Activated T-cell treated with anti-CD3 and anti-CD28 coated beads for 48 hours (primary cell): ENCODE measurements at places on chromosomes 16 and 17.

- no peak for DNase-seq
Measured at GRCh38 chr17:12759090-12759489, 30.2 kb upstream of the ARHGAP44 start.

- no peak for DNase-seq
Measured at GRCh38 chr16:79426663-79427062, 173.9 kb downstream of the MAF start.

GRCh38 chr17:1580979-1581676, 18.5 kb upstream of the PITPNA start:
- DNase-seq = no peak

DNA sequence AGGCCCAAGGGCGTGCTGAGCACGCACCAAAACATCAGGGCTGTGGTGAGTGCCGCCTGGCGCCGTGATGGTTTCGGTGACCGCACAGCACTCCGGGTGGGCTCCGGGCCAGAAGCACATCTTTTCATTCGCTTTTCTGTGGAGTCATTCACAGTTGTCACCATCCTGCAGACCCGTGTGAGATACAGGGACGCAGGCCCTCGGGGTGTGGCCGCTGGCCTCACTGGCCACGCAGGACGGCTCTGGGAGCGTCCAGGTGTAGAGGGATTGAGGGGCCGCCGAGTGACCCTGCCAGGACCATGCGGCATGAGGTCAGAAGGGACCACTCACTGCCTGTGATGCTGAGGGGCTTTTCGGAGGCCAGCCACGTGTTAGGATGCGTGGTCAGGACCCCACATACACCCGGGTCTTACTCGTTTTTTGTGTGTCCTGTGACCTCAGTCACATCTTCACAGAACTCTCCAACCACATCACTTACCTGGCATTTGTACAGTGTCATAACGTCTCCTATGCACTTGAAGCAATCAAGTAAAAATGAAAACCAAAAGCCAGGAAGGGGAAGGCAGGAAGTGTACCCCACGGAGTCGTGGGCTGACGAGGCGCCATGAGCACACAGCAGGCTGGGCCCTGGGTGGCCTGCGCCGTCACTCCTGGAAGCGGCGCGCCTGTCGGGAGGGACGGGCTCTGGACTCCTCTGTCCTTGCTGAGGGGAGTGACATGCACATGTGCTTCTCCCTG, 7.8 kb downstream of the ACSF3 start:
- no peak for DNase-seq

DNA sequence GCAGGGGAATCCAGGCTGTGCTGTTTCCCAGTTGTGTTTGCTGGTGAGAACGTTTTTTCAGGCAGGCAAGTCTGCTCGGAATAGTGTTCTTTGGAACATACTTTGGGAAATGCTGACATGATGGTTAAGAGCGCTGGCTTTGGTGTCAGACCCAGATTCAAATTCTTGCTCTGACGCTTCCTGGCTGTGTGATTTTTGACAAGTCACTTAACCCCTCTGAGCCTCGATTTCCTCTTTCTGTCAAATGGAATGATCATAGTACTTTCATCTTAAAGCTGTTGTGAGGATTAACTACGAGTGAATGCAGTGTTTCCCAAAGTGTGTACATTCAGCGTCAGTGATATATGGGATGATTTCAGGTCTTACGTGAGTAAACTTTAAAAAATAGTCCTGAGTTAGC, 4.8 kb downstream of the FBRS start:
- no peak for DNase-seq

GRCh38 chr16:29844575-29845331, 18.3 kb downstream of the CDIPT start:
- no peak for DNase-seq

DNA sequence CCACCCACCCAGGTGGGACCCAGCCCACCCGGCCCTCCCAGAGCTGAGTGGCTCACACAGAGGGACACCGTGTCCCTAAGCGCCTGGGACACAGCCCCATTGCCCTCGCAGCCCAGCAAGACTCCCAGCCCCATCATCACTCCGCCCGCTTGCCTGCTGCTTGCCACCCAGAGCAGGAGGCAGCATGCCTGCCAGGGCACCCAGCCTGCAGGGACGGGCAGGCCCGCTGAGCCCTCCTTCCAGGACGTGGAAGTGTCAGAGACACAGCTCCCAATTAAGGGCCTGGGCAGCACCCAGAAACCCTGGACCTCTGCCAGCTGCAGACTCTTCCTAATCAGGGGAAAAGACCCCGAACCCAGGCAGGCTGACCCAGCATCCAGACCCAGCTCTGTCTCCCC, 17.2 kb upstream of the OSGIN1 start:
- DNase-seq = no peak

- DNase-seq = no peak
Measured at GRCh38 chr16:30787613-30788378, 791 bp upstream of the ZNF629 start.

GRCh38 chr17:29283961-29284360, 10.0 kb downstream of the NUFIP2 start:
- no peak for DNase-seq

DNA sequence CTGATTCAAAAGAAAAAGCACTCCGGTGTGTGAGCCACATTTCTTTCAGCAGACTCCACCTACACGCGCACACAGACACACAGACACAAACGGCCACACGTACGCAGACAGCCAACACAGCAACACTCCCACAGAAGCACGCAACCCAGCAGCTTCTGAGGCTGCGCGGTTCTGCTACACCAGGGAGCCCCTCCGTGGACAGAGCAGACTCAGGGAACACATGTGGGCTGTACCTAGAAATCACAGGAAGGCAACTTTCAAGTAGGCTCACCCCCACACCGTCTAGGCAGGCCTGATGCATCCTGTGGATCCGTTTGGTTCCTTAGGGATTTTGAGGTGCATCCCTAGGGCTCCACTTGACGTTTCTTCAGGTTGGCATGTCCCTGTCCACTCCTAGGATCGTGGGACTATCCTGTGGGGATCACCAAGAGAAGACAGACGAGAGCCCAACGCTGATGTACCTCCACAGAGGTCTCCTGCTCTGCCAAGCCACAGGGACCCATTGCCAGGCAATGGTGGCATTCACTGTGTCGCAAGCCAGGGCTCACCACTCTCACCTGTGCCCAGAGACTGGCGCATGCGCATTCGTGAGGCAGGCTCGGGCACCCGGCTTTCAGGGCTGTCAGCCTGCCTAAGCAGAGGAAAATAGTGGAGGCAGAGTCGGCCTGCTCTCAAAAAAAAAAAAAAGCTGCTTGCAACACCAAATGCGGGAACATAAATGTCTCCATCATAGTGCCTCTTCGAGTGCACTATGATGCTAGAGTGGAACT, 2333.3 kb downstream of the TP53TG3F start:
- DNase-seq = no peak

- no peak for DNase-seq
Measured at GRCh38 chr16:19415461-19415860, 2.2 kb upstream of the TMC5 start.

- DNase-seq = no peak
Measured at GRCh38 chr17:19886116-19886515, 18.4 kb upstream of the ULK2 start.

DNA sequence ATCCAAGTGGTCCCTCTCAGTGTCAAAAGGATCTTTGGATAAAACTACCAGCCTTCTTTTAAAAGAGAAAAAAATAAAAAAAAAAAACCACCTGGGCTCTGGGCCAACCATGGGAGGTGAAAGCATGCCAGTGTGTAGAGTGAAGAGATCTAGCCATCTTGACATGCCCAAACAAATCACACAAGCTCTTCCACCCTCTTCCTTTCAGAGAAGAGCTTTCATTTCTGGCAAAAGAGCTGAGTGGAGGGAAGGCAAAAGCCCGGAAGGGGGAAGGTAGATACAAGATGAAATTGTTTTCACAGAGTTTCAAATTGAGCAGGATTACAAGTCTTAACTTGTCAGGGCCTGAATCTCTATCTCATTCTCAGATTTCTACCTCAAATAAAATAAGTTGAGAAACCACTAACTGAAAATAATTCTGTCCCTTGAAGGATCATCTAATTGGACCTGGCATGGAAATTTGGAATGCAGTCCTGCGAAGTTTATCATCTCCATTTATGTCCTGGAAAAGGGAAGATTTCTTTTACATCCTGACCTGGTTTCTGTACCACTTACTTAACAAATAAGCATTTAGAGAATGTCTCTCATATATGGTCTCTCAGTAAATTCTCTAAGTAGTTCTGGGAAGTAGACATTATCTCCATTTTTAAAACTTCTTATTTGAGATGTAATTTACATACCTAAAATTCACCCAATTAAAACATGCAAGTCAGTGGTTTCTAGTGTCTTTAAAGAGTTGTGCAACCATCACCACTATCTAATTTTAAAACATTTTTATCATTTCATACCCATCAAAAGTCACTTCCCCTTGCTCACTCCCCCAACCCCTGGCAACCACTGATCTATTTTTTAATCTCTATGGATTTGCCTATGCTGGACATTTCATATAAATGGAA, 93.7 kb downstream of the TANGO6 start:
- DNase-seq = no peak

DNA sequence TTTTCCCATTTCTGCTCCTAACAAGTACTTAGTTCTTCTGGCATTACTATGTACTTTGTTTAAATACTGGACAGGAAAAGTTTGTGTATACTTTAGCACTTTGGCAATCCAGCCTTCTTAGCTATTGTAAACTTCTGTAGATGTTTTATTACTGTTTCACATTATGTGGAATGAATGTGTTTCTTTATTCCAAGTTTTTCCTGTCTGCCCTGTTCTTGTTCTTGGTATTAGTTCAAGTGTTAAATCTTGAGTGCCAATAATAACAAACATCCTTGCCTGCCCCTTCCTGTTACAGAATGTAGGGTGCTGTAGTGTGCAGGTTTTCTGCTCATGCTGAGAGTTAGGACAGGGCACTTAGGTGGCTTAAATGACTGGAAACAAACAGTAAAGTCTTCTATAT, 7.3 kb upstream of the CAPNS2 start:
- DNase-seq = no peak

GRCh38 chr16:29316761-29317183, 89.7 kb downstream of the NPIPB11 start:
- no peak for DNase-seq

- no peak for DNase-seq
Measured at GRCh38 chr16:19515757-19516156, 6.1 kb downstream of the GDE1 start.

GRCh38 chr16:60204181-60204580, 1470.1 kb upstream of the GOT2 start:
- DNase-seq = no peak

DNA sequence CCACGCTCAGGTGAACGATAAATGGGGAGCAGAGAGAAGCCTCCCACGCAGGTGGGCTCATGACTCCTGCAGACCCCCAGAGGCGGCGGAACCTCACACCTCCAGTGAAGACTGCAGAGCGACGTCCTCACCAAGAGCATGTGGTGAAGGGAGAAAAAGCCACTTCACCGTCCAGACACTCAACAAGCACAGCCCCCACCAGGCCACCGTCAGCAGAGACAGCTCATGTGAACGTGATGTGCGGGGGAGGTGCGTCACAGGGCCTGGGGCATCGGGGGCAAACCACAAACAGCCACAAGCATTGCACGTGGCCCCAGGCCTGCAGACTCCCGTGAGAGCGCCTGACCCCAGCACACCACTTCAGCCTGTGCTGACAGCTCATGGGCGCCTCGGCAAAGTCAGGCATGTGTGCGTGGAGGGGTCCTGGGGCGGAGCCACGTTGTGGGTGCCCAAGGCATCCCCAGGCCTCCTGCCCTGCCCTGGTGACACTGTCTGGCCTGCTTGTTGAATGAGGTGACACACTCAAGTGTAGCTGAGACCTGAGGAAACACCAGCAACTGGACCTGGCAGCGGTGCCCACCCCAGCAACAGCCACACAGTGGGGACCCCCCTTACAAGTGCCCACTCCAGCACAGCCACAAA, 19.0 kb downstream of the LMF1 start:
- DNase-seq = no peak

- DNase-seq = no peak
Measured at GRCh38 chr17:32780721-32781120, 96.2 kb downstream of the MYO1D start.
